ENCODE measurements at places on chromosomes 11 and 22.

GRCh38 chr11:72421351-72421750 lies 13.0 kb downstream of the CLPB start:
- DNase-seq = no peak

DNA sequence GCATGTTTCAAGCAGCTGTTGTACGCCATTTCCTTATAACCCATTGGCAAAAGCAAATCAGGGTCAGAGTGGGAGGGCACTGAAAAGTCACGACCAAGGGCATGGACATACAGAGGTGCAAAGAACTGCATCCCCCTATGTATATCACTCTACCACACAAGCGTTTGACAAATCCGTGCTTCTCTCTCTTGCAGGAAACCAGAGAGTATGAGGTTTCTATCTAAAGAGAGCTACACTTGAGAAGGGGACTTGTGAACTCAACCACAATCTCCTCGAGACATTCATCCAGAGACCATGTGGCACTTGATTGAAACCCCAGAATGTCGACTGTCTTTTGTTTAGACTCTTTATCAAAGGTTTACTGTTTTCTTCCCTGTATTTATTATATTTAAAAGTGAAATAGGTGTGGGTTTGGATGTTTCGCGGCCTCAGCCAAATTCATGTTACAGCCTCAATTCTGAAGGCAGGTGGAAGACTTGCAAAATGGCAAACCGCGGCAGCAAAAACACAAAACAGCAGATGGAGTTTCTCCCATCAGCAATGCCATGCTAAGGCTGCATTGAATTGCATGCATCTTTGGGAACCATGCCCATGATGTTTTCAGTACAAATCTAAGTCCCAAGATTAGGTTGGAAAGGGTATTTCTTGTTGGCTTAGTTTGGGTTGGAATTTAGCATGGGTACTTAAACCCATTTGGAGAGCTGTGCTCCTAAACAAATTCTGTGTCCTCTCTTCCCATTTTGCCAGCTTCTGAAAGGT lies 48.8 kb upstream of the ASPHD2 start:
- DNase-seq = no peak

DNA sequence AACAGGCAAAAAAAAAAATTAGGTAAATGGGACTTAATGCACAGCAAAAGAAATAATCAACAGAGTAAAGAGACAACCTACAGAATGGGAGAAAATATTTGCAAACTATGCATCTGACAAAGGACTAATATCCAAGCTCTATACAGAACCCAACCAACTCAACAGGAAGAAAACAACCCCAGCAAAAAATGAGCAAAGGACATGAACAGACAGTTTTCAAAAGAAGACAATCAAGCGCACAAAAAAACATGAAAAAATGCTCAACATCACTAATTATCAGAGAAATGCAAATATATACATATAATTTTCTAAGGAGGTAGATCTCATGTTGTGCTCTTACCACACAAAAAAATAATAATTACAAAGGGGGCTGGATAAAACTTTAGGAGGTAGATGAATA lies 36.5 kb upstream of the USP47 start:
- no peak for DNase-seq

DNA sequence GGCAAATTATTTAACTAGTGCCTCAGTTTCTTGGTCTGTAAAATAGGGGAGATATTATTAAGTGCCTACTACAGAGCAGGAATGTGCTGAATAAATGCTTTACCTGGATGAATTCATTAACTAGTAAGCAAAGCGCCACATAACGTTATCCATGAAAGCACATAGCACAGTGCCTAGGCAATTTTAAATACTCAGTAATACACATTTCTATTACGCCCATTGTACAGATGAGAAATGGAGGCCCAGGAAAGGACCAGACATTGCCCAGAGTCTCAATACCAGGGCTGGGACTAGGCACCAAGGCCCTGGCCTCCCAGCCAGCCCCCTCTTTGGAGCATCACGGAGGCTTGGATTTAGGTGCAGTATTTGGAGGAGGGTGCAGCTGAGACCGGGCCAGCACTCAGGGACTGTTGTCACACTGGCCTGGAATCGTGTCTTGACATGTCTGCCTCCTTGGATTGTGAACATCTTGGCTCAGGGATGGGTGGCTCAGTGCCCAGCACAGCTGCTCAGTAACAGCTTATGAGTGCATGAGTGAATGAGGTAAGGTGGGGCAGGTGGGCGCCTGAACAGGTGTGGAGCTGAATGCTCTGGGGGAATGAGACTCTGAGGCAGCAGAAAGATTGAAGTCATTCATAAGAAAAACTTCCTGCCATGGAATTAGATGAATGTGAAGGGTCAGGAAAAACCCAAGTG lies 42.1 kb upstream of the TPBGL start:
- DNase-seq = no peak

DNA sequence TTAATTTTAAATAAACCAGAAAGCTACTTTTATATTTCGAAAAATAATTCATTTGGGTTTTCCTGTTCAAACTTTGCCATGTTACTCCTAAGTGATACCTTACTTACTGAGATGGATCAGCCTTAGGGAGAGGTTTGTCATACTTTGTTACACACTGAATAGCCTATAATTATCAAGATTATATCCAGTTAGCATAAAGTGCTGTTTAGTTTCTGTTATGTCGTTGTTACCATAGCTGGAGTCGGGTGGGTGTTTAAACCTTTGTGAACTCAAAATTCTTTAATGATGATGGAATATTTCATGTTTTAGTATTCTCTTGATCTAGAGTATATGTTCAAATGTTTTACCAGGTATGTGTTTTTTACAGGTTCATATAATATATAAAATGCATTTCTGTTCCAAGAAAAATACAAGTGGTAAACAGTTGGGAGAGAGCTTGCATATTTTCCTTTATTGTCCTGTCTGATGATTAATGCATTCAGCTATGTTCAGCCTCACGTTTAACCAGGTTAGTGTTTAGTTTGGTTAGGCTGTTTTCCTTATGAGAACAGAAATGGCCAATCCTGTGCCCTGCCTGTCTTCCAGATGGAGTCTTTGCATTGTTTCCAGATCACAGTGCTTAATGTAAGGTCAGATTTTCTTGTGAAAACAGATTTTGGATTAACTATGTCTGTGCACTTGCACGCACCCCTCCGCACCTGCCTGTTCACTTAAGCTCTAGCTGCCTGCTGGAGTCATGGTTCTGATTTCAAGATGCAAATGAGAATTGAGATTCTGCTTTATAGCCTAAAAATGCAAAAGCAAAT lies 105.6 kb downstream of the ATXN10 start:
- DNase-seq = no peak

DNA sequence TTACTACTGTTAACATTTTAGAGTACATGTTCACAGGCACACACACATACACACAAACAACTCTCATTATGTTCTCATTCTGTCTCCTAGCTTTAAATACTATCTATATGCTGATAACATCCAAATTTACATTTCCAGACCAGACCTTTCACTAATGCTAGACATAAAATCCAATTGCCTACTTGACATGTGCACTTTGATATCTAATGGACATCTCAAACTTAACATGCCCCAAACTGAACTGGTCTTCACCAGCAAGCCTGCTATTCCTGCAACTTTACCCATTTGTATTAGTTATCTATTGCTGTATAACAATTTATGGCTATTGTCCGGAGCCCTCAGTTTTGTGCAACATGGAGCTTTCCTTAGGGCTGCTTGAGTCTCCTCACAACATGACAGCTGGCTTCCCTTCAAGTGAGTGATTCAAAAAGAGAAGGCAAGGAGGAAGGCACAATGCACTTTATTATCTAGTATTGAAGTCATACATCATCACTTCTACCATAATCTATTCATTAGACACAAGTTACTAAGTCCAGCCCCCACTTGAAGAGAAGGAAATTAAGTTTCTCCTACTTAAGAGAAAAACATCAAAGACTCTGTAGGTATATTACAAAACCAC lies 3.0 kb downstream of the SLC36A4 start:
- no peak for DNase-seq

DNA sequence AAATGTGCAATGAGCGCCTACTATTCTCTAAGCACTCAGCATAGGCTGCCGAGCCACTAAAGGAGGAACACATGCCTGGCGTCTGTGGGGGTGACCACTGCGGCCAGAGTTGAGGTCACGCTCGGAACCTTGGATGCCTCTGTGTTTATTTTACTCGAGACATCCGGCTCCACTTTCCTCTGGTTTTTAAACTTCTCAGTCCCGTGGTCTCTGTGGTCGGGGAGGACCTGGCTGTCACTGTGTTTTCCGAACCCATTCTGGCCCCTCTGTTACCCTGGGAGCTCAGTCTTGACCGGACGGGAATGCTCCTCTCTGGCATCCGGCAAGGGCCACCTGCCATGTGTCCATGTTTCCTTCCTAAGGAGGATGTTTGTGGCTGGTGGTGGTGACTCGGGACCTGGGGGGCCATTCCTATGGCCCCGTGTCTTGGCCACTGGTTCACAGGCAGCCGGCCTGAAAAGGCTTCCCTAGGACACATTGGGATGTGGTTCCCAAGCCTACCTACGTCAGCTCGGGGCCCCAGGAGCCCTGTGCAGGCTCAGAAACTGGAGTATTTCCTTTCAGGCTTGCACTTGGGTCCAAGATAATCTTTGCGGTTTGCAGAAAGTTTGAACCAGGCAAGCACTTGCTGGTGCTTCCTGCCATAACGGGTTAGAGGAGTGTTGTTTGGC lies 46.7 kb upstream of the PARVG start:
- no peak for DNase-seq

- no peak for DNase-seq
These were observed 1.7 kb upstream of the TECTA start for GRCh38 chr11:121099364-121099763.
